ENCODE measurements at places on chromosomes 16 and 17. TPM values are rescaled to one million over a fixed set of nuclear protein-coding genes. Genes with fewer than 3 reads are reported as not detected.

SP6 gene
- 2.0 TPM for total RNA-seq

WNK4 gene
- not detected for total RNA-seq

GRCh38 chr17:81119223-81120148 is 45.8 kb upstream of the PVALEF start:
- peaks cover 15% of the 10 kb centered on the region for H3K4me1 ChIP-seq
- peak; percentile 96 for DNase-seq
- H3K27me3 ChIP-seq: no peaks in the 10 kb centered on the region

- no peak for DNase-seq
- no peaks in the 10 kb centered on the region for H3K36me3 ChIP-seq
- H3K4me3 ChIP-seq: no peak overlapping the region
- H3K4me1 ChIP-seq: no peaks in the 10 kb centered on the region
Observed at GRCh38 chr17:50715471-50715870, 3.9 kb upstream of the LUC7L3 start.

GRCh38 chr17:35617505-35617904 is 30.4 kb downstream of the AP2B1 start:
- H3K4me1 ChIP-seq: peaks cover 9% of the 10 kb centered on the region
- H3K27ac ChIP-seq: no peak overlapping the region
- H3K27me3 ChIP-seq: no peaks in the 10 kb centered on the region
- DNase-seq: no peak
- H3K4me3 ChIP-seq: no peak overlapping the region

DNA sequence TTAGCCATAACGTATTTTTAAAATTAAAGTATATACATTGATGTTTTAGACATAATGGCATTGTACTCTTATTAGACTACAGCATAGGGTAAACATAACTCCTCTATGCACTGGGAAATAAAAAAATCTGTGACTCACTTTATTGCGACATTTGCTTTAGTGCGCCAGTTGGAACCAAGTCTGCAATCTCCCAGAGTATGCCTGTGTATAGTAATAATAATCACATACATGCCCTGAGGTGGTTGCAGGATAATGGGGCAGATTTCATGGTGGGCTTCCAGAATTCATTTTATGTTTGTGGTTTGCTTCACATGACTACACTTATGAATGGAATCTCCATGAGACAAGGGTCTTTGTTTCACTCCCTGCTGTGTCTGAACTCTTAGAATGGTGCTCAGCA is 66.9 kb upstream of the N4BP1 start:
- H3K27me3 ChIP-seq: no peaks in the 10 kb centered on the region
- no peak for DNase-seq
- no peak overlapping the region for H3K27ac ChIP-seq
- no peak overlapping the region for H3K4me3 ChIP-seq
- H3K4me1 ChIP-seq: no peaks in the 10 kb centered on the region

All from adrenal gland (tissue), 19 donors.